Stimulated activated CD4-positive, alpha-beta T cell treated with anti-CD3 and anti-CD28 coated beads, Interleukin-2, amount 100 ng/mL, for 48 hours (primary cell): ENCODE measurements at places on chromosomes 13 and 19.

- no peak for DNase-seq
These were observed 79.3 kb downstream of the PTPRS start for GRCh38 chr19:5261156-5261890.

DNA sequence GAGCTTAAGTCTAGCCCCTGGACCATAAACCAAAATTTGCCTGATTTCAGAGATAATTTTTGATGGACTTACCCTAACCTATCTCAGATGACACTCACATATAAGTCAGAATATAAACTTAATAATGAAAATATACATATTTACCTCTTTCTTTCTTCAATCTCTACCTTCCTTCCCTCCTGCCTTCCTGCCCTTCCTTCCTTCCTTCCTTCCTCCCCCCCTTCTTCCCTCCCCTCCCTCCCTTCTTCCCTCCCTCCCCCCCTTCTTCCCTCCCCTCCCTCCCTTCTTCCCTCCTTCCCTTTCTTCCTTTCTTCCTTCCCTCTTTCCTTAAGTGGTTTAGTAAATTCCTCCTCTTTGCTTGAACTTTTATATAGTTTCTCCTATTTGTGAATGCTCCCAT, 88.7 kb downstream of the EDNRB start:
- no peak for DNase-seq

DNA sequence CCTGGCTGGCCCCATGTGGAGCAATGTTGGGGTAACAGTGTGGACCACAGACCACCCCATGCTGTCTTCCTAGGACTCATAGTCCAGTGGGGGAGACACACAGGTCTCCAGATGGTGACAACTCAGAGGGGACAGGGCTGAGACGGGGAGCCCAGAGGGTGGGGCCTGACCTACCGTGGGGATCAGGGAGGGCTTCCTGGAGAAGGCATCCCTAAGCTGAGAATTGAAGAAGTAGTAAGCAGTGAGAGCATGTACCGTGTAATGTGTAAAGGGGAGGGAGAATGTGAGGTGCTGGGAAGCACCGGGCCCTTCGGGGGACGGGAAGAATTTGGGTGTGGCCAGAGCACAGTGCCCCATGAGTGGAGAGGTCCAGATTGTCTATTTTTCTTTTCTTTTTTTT, 31.0 kb downstream of the PPP1R37 start:
- DNase-seq: no peak

GRCh38 chr19:38425810-38426466, at the start of gene RASGRP4:
Gene RASGRP4 (minus strand): TSS chr19:38426219. CDS start chr19:38426091, 128 bp downstream.
- DNase-seq: peak; percentile 38

GRCh38 chr13:36275190-36276002, 22.2 kb downstream of the CCDC169 start:
- DNase-seq: no peak

- peak; percentile 14 for DNase-seq
These were observed 16.9 kb upstream of the CYP2S1 start for GRCh38 chr19:41175801-41176777.

- DNase-seq: no peak
These were observed 84.2 kb downstream of the AKAP11 start for GRCh38 chr13:42356184-42356575.

GRCh38 chr13:112071723-112072533, 5.0 kb downstream of the SOX1 start:
- no peak for DNase-seq

DNA sequence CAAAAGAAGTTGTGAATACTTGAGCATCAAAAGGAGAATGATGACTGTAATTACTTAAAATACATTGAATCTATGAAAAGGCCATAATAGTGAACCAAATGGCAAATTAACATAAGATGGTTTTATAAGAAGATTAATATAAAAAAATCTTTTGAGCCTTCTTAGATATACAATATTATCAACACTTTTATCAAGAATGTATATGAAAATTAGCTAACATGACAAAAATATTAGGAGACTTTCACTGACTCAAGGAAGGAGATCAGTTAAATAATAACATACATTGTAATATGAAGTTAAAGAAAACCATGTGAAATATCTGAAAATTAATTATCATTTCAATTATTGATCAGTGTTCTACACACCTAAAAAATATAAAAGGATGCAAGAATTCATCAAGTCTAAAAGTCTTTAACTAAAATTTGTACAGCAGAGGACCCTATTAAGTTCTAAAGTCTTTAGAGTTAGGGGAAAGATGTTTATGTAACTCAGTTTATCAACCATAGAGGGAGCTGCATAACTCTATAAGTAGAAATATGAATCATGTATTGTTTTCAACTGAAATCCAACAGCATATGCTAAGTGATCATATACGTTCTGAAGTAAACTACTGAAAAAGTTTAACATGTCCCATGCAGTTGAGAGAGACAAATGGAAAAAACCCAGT, 756.1 kb upstream of the MIR17HG start:
- DNase-seq: no peak

GRCh38 chr19:6760606-6761005, 6.6 kb downstream of the SH2D3A start:
- no peak for DNase-seq

DNA sequence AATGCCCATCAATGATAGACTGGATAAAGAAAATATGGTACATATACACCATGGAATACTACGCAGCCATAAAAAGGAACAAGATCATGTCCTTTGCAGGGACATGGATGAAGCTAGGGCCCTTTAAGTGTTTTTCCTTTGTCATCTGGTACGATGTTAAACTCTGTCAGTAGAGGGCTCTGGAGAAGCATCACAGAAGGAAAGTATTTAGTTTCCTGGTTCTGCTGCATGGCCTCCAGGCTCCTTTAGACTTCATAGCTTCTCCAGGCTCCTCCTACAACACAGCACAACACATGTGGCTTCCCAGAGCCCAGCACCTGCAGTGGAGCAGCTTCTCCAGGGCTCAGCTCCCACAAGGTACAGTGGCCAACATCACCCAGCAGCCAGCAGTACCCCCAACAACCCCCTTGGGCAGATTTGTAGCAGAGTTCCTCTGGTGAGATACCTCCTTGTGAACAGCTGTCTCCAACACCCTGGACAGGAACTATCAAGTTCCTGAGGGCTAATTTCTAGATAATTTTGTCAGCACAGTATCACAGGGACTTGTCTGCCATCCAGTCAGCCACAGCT, 63.4 kb downstream of the KCTD12 start:
- no peak for DNase-seq

DNA sequence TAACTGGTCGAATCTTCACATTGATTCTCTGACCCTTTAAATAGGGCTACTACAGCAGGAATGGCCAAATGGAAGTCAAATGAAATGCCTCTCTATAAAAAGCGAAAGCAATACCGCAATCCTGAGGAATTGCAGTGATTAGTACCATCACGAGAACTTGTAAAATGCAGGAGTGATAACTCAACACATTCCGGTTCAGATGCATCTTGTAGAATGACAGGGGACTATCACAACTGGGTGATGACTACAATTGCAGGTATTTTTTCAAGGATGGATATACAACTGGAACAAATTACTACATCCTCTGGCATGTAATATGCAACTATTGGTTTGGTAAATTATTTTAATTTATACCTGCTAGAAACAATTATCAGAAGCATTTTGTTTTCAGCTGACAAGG, 140.4 kb downstream of the PCDH20 start:
- DNase-seq: no peak

- no peak for DNase-seq
These were observed 1369.8 kb downstream of the PCDH9 start for GRCh38 chr13:65860306-65860705.

DNA sequence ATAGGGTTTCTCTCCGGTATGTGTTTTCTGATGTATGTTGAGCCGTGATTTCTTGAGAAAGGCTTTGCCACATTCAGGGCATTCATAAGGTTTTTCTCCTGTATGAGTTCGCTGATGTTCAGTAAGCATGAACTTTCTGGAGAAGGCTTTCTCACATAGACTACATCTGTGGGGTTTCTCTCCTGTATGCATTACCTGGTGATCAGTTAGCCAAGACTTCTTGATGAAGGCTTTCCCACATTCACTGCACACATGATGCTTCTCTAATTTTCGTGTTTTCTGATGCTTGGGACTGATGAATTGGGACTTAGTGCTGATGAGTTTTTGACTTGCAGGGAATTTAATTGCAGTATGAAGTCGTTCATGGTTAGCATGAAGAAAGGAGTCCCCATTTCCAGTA, 21.1 kb downstream of the ZNF350 start:
- no peak for DNase-seq

DNA sequence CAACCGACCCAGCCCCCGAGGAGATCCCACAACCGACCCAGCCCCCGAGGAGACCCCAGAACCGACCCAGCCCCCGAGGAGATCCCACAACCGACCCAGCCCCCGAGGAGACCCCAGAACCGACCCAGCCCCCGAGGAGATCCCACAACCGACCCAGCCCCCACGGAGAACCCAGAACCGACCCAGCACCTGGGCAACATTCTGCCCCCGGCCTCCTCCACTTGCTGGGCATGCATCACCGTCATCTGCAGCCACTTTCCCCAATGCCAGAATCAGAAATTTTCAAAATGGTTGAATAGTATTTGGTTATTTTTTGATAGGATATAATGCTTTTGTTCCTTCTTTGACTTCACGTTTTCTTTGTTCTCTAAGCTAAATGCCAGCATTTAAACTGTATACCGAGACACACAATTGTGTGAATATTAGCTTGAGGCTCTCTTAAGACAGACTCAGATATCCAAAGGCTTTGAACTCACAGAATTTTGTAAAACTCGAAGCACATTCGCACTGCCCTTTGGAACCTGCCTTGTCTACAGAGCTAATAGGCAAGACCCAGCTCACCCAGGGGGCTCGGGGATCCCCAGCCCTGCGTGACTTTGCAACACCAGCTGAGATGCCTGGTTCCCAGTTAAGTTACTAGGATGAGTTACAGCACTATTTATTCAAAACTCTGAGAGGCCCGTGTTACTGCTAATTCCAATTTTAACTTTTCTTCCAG, 15.5 kb upstream of the RASA3 start:
- DNase-seq: no peak

- DNase-seq: no peak
These were observed 609.8 kb upstream of the KLF12 start for GRCh38 chr13:74743992-74744391.

GRCh38 chr13:44024846-44025195, 145.1 kb downstream of the LACC1 start:
- DNase-seq: no peak

- DNase-seq: no peak
These were observed 33.1 kb downstream of the CAPN12 start for GRCh38 chr19:38710928-38711725.

GRCh38 chr13:111252446-111253364, 67.7 kb upstream of the TEX29 start:
- DNase-seq: no peak

DNA sequence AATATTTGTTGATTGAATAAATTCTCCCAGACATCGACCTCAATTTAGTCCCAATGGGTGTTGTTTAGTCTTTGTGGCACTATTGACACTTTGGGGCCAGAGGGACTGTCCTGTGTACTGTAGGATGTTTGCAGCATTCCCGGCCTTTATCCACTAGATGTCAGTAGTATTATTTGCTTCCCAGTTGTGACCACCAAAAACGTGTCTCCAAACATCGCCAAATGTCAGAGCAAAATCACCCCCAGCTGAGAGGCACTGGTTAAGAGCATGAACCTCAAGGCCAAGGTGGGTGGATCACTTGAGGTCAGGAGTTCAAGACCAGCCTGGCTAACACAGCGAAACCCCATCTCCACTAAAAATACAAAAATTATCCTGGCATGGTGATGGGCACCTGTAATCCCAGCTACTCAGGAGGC, 15.4 kb downstream of the NLRP12 start:
- no peak for DNase-seq

DNA sequence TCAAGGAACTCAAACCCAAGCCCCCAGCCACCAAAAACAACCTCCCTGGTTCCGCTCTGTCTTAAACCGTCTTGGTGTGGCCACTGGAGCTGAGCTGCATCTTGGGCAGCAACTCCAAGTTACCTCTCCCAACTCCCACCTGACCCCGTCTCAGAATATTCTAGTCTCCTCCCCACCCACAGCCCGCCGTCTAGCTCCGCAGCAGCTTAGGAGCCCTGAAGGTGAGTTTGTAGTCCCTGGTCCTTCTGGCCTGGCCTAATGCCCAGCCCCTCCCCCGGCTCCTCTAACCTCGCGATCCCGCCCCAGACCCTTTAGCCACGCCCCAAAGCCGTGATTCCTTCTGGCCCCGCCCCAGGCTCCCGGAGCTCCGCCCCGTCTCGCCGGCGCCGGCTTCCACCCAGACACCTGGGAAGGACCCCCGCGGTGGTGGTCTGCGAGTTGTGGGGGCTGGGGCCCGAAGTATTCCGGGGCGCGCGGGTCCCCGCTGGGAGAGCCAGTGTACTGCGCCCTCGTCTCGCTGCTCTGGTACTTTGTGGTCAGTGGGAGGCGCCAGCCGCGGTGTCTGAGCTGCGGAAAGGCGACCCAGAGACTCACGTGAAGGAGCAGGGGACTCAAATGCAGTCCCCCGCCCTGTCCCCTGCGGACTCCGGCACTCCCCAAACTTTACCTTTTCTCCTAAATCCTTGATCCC, 2.5 kb upstream of the LHB start:
- peak; percentile 70 for DNase-seq

DNA sequence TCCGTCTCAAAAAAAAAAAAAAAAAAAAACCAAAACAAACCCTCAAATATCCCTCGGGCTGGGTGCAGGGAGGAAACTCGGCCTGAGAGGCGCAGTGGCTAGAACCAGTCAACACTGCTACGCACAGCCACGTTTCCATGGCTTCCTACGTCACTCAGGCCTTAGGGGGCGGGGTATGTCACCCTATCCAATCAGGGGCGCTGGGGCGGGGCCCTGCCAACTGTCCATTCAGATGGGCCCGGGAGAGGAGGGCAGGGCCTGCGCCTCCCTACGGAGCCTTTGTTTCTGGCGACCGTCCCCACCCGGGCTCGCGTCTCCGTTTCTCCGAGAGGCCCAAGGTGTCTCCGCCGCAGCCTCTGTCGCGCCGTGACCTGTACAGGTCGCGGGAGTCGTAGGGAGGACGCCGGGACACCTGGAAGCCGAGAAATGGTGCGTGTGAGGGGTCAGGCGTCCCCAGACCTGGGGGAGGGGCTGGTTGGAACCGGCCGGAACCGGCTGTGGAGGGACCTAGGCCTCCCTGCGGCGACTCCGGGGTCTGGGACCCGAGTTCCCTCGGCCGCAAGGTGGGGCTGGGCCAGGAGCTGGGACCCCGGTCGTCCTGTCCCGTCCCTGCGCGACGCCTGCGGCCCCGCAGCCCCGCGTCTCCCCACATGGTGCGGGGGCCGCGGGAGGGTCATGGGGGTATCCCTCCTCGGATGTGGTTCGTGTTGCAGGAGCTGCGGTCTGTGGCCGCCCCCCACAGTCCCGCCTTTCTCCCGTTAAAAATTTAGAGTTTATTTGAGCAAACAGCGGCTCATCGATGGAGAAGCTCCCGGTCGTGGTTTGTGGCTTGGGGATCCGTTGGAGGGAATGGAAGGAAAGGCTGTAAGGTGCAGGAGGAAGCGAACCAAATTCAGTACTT, at the start of gene ZNF627:
Gene ZNF627, plus strand, starts transcription at position 282 of the 901 bp plus-strand sequence. Its CDS starts 145 bp downstream, at position 427.
- peak; percentile 95 for DNase-seq

GRCh38 chr13:26880735-26881134, 120.1 kb upstream of the GPR12 start:
- DNase-seq: no peak
